Occipital lobe (tissue), 3 donors: ENCODE measurements at places on chromosomes 13 and 19.

GRCh38 chr19:3687774-3688706 is 12.2 kb downstream of the PIP5K1C start:
- no peak for DNase-seq

- no peak for DNase-seq
Observed at GRCh38 chr13:20362484-20363041, 130.4 kb upstream of the GJB6 start.

DNA sequence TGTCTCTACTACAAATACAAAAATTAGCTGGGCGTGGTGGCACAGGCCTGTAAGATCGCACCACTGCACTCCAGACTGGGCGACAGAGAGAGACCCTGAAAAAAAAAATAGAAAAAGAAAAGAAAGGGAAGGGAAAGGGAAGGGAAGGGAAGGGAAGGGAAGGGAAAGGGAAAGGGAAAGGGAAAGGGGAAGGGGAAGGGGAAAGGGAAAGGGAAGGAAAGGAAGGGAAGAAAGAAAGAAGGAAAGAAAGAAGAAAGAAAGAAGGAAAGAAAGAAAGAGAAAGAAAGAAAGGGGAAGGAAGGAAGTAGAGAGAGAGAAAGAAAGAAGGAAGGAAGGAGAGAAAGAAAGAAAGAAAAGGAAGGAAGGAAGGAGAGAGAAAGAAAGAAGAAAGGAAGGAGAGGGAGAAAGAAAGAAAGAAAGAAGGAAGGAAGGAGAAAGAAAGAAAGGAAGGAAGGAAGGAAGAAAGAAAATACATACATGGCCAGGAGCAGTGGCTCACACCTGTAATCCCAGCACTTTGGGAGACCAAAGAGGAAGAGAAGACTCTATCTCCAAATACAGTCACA is 8.1 kb upstream of the SYDE1 start:
- no peak for DNase-seq

DNA sequence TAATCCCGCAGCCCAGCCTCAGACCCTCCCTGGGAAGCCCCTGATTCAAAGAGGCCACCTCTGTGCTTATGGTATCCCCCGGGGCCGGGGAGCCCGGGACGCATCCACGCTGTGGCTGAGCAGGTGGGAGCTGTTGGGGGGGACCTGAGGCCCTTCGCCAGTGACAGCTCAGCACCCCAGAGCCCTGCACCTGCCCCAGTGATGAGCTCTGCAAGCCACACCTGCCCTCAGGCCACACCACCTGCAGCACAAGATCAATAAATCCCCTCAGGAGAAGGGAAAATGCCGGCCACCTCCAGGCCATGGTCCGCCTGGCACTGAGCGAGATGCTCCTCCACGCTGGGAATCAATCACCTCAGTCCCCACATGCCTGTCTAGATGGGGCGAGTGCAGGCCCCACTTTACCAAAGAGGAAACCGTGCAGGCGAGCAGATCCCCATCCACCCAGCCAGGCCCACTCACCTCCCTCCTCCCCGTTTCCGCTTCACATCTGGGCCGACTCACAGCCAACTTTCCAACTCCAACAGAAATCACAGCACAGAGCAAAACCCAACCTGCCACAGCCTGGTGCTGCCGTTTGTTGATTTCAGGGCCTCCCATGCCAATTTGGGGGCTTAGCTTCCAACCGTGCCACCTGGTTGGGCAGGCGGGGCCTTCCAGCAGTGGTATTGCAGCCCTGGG is 12.8 kb downstream of the MOB3A start:
- no peak for DNase-seq

DNA sequence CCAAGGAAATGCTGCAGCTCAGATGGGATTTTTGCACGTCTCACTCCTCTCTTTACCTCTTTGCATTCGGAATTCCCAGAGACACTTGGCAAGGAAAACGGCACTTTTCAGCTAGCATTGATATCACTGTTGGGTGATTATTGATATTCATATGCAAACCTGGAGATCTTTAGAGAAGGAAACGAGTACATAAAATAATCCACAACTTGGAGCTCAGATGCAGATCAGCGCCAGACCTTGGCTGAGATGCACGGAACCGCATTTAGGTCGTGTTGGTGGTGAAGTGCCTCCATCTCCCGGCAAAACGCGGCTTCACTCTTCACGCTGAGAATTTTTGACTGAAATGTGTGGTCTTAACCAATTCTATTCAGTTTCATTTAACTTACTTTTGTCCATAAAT is 77.2 kb upstream of the ARHGEF7 start:
- DNase-seq: no peak

DNA sequence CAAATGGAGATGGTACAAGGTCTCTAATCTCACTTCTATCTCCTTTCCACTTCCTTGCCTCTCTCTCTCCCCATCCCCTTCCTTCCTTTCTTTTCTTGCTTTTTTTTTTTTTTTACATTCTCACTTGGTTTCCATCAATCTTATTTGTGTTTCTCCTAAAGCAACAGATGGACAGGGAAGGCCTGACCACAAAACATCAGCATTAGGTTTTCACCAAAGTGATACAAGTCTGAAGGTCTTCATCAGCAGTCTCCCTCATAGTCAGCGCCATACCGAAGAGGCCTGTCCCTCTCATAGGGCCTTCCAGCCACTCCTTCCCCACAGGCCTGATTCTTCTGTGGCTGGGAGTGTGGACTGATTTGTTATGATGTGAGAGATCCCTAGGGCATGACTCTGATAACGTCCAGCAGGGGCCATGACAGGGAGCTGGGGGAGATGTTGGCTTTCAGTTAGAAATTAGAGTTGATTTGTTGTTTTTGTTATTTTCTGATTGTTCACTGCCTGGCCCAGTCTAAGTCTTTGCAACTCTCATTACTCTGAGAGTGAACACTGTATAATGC is 158.7 kb downstream of the SLC7A1 start:
- DNase-seq: no peak

DNA sequence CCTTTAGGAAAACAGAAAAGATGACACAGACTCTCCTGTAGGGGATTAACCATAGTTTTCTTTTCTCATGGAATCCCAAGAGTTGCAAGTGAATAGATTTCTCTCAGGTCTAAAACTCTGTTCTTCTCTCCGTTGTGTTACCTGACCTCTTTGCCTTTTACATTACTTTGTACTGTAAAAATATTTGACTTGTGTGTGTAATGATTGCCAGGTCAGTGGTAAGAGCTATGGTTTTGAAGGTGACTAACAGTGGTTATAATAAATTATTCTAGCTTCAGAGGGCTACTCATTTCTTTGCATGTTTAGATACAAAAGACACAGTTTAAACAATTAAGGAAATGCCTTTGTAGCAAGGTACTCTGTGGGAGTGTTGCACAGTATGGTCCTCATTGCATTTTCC is 23.0 kb upstream of the PSG2 start:
- no peak for DNase-seq
